ENCODE measurements at places on chromosomes 12 and 14.

DNA sequence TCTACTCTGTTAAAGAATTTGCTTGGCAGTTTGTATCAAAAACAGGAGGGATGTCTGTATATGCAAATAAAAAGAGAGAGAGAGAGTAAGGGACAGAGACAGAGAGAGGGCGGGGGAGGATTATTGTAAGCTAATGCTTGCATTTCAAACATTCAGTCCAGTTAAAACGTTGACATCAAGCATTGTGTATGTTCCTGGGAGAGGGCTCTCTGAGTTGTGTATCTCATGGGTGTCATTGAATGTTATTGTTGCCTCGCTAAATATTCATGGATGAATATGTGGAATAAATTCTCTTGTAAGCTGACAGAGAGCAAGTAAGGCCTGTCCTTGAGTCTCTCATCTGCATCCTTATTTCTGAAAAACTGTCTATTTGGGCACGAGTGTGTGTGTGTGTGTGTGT, 78.8 kb upstream of the VRK1 start:
- no peaks in the 10 kb centered on the region for H3K36me3 ChIP-seq
- peaks cover 21% of the 10 kb centered on the region for H3K27me3 ChIP-seq
- H3K27ac ChIP-seq, result no peak overlapping the region
- H3K4me3 ChIP-seq, result no peak overlapping the region

- no peaks in the 10 kb centered on the region for H3K27me3 ChIP-seq
- DNase-seq, result peak; percentile 67
- no peaks in the 10 kb centered on the region for H3K36me3 ChIP-seq
- H3K4me3 ChIP-seq, result no peak overlapping the region
- no peak overlapping the region for H3K27ac ChIP-seq
Observed at GRCh38 chr14:63770187-63770807, 42.4 kb upstream of the SGPP1 start.

DNA sequence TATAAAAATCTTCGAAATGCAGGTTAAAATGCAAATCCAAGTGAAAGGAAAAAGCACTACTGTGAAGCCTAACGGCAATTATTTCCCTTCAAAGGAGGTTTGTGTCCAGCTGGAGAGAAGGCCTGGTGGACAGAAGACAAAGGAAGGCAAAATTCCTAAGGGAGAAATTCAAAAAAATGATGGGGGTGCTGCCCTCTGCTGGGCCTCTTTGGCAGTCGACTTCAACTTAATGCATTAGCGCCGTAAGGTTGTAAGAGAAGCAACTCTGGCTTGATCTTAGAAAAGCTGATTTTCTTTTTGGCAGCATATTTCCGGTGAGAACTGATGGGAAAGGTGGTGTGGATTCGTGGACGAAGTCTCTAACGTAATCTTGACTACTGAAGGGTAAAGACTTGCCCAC, 34.3 kb upstream of the CHFR start:
- no peaks in the 10 kb centered on the region for H3K27me3 ChIP-seq
- H3K36me3 ChIP-seq, result peaks cover 40% of the 10 kb centered on the region
- no peaks in the 10 kb centered on the region for H3K4me1 ChIP-seq

DNA sequence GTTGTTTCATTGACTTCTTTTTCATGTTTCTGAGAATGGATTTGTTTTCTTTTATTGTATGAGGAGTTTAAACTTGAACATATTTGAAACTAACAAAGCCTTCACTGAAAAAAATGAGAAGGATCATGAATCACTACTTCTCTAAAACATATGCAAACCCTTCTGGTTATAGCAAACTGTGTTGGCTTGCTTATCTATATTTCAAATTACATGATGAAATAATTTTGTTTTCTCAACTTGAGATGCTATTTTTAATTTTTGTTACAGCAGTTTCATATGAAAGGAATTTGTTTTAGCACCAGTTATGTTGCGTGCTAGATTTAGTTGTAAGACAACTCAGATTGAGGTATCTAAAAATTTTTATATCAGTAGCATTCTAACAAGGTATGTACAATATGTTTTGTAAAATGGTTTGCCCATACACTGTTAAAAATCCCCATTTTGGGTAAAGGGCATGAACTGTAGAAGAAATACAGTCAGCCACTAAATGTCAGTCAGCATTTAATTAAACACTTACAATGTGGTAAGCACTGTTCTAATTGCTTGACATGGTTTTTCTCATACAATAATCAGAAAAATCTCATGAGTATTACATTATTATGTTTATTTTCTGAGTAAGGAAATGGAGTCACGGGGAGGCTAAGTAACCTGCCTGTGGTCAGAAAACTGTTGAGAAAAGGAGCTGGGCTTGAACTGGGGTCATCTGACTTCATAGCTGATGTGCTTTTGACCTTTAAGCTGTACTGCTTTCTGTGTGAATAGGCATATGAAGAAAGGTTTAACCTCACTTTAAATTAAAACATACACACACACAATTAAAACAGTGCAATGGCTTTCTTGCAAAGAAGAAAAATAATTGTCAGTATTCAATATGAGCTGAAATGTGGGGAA, 105.7 kb downstream of the PLEKHA5 start:
- no peak for DNase-seq
- H3K27me3 ChIP-seq, result no peaks in the 10 kb centered on the region
- no peak overlapping the region for H3K27ac ChIP-seq
- H3K4me1 ChIP-seq, result peaks cover 5% of the 10 kb centered on the region
- H3K4me3 ChIP-seq, result no peak overlapping the region

- H3K4me3 ChIP-seq, result no peak overlapping the region
- no peaks in the 10 kb centered on the region for H3K4me1 ChIP-seq
- no peak for DNase-seq
- no peak overlapping the region for H3K27ac ChIP-seq
- no peaks in the 10 kb centered on the region for H3K36me3 ChIP-seq
- no peaks in the 10 kb centered on the region for H3K27me3 ChIP-seq
Observed at GRCh38 chr12:129001826-129002225, 148.5 kb downstream of the GLT1D1 start.

DNA sequence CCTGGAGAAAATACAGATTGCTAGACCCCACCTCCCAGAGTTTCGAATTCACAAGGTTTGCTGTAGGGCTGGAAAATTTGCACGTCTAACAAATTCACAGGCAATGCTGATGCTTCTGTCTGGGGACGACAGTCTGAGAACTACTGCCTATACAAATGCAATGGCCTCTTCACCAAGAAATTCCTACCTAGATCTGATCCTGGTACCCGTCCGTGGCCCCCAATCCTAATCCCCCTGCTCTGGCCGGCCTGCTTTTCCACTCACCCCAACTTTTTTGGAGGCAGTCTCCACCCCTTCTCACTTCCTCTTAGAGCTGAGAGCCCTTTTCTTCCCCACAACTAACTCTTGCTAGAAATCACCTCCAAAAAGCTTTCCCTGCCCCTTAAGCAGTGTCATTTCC, 3.1 kb upstream of the SSH1 start:
- peaks cover 4% of the 10 kb centered on the region for H3K36me3 ChIP-seq
- no peak for DNase-seq
- H3K27ac ChIP-seq, result no peak overlapping the region
- H3K4me1 ChIP-seq, result peaks cover 34% of the 10 kb centered on the region

GRCh38 chr12:101935890-101936746, 58.7 kb downstream of the DRAM1 start:
- peak; percentile 57 for DNase-seq
- H3K27ac ChIP-seq, result peak overlapping the region; percentile 54
- peaks cover 2% of the 10 kb centered on the region for H3K27me3 ChIP-seq
- H3K36me3 ChIP-seq, result no peaks in the 10 kb centered on the region
- H3K4me3 ChIP-seq, result no peak overlapping the region

GRCh38 chr12:7375145-7375543, 68.8 kb downstream of the CD163L1 start:
- peaks cover 8% of the 10 kb centered on the region for H3K27me3 ChIP-seq
- no peaks in the 10 kb centered on the region for H3K4me1 ChIP-seq
- H3K36me3 ChIP-seq, result no peaks in the 10 kb centered on the region
- no peak overlapping the region for H3K4me3 ChIP-seq

DNA sequence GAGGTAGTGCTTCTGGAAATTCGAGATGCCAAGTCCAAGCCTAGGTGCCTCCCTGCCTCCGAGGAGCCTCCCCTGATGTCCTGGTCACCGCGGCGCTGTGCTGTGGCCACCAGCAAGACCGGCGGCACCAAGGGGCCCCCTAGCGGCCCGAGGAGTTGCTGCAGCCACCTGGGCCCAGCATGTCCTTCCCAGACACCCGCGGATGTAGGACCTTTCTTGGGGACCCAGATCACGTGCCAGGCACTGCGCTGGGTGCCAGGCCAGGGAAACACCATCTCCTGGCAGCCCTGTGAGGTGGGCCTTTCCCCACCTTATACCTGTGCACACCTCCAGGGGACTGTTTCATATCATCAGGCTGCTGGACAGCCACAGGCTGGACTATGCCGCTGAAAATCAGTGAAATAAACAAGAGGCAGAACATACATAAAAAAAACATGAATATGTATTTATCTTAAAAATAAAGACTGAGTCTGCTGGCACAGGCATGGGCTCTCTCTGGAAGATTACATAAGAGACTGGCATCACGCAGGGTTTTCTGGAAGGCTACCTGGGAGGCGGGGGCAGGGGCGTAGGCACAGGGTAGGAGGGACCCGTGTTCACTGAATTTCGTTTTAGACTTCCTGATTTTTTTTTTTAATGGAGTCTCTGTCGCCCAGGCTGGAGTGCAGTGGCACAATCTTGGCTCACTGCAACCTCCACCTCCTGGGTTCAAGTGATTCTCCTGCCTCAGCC, 15.9 kb upstream of the HHIPL1 start:
- DNase-seq, result peak; percentile 75
- H3K36me3 ChIP-seq, result no peaks in the 10 kb centered on the region
- no peak overlapping the region for H3K4me3 ChIP-seq
- H3K27me3 ChIP-seq, result peaks cover 7% of the 10 kb centered on the region
- H3K4me1 ChIP-seq, result peaks cover 4% of the 10 kb centered on the region

DNA sequence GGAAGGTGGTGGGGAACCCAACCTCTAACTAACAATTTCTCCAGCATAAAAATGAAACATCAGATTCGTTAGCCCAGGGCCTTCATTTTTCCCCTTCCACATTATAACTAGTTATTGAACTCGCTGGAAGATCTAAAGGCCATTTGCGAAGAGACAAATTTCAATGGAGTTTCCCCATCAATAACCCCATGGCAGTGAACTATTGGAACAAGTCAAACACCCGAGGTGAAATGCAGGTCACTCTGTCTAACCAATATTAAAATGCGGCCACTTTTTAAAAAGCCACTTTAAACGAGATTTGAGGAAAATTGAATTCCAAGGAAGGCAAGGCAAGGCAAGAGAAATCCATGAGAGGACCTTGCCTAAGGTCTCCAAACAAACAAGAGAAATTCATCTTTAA, 4.5 kb upstream of the HOXC4 start:
- H3K27me3 ChIP-seq, result peaks cover 97% of the 10 kb centered on the region
- peaks cover 29% of the 10 kb centered on the region for H3K4me1 ChIP-seq
- DNase-seq, result no peak
- no peak overlapping the region for H3K27ac ChIP-seq
- no peak overlapping the region for H3K4me3 ChIP-seq

DNA sequence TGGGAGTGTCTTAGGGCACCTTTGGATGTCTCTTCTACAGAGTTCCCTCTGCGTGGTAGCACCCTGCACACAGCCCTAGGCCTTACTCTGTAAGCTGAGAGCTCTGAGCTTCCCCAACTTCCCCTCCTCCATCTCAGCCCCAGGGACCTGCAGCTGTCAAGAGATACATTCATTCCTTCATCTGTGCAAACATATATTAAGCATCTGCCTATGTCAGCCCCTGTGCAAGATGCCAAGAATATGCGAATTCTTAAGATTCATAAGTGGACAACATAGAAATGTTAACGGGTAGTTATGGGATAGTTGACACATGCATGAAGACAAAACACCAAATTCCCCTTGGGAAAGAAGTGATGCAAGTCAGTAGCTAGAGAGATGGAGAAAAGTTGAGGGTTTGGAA, 190.8 kb downstream of the SLC41A2 start:
- H3K4me3 ChIP-seq, result no peak overlapping the region
- peaks cover 5% of the 10 kb centered on the region for H3K36me3 ChIP-seq
- H3K27me3 ChIP-seq, result no peaks in the 10 kb centered on the region
- H3K4me1 ChIP-seq, result peaks cover 25% of the 10 kb centered on the region
